ENCODE measurements at places on chromosomes 7 and 10.

DNA sequence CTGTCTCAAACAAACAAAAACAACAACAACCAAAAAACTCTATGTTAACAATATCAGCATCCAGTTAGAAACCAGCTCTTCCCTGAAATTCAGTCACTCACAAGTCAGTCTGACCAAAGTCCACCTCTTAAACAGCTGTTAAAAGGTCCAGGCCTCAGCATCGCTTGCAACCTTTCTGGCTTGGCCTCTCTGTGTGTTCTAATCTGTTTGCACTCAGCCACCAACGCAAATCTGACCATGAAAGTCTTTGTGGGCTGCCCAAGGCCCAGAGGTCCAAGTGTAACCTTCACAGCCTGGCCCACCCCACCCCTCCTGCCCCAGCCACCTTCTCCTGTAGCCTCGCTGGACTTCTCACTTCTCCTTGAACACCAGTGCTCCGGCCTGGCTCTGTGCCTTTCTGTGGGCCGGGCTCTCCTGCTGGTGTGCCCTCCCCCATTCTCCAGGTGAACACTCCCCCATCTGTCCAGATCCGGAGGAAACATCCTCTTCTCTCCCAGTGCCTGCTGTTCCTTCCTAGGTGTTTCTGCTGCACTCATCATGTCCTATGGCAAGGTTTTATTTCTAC is 72.2 kb upstream of the EFCAB10 start:
- no peak for DNase-seq

DNA sequence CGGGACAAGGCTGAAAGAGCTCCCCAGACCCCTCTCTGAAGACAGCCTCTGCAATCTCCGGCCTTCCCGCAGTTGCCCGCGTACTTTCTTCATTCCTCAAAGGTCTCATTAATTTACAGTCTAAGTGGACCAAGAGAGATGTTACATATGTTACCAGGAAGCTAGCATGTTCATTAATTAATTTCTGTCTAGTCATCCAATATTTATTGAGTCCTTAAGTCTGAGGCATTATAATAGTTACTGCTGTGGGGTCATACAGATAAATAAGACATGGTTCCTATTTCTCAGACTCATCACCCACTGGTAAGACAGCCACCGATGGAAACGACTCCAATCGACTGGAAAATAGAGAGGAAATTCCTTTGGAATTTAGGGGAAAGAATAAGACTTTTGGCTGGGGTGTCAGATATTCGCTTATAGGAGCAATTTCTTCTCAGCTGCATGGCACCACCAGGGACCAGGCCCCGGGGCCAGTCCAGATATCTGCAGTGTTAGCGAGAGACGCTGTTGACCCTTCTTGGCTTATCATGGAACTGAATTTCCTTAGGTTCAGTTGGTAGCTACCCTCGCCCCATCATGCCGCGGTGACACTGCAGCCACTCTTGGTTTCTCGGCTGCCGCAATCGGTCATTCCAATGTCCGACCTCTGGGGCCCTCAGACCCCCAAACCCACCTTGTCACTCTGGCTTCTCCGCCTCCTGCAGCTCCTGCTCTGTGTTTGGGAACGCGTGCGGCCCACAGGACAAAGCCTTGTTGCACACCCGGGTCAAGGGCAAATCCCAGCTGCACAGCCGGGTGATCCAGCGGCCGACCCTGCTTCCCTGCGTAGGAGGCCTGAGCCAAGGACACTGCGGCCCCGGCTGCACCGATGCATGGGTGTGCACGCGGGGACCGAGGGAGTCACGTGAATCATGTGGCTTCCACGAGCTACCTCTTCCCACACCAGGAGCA is 383.2 kb downstream of the DNAJB6 start:
- no peak for DNase-seq

- DNase-seq: no peak
Observed at GRCh38 chr10:12729885-12730284, 271.6 kb downstream of the CCDC3 start.

DNA sequence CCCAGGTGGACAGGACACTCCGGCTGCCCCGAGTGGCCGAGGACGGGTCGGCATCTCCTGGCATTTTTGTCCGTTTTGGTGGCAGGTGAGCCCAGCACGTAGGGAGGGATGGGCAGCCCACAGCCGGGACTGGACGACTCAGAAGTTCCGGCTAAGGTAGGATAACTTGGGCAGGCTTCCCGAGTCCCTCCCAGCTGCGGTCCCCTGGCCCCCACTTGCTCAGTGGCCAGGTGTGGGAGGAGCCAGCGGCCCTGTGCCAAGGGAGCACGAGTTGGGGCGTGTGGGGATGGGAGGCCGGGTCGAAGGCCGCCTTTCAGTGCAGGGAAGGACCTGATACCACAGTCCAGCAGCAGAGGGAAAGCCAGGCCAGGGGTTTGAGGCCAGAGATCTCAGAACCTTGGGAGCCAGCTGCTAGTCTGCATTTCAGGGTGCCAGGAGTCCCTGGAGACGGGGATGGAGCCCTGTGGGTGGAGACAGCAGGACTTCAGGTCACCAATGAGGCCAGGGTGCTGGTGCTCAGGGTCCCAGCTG is 58.5 kb downstream of the PWWP2B start:
- no peak for DNase-seq

DNA sequence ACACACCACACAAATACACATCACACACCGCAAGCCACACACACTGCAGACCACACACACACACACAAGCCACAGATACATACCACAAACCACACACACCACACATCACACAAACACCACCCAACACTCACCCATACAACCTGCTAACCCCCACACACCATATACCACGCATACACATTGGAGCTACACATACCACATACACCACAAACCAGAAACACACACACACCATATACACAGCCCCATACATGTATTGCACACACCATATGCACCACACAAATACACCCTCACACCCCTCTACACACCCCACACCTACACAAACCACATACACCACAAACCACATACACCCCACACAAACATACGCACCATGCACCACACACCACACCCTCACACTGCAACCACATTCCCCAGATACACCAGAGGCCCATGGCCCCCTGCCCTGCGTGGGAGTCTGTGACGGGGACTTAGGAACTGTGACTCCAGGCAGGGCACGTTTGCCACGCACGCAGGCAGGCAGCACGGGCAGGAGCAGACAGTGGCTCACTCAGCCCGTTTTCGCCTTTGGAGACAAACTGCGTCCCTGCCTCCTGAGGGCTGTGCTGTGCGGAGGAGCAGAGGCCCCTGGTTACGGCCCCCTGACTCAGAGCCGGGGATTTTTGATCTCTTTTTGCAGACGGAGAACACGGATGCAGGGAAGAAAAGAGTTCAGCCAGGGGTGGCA is 52.6 kb downstream of the TMEM209 start:
- no peak for DNase-seq

DNA sequence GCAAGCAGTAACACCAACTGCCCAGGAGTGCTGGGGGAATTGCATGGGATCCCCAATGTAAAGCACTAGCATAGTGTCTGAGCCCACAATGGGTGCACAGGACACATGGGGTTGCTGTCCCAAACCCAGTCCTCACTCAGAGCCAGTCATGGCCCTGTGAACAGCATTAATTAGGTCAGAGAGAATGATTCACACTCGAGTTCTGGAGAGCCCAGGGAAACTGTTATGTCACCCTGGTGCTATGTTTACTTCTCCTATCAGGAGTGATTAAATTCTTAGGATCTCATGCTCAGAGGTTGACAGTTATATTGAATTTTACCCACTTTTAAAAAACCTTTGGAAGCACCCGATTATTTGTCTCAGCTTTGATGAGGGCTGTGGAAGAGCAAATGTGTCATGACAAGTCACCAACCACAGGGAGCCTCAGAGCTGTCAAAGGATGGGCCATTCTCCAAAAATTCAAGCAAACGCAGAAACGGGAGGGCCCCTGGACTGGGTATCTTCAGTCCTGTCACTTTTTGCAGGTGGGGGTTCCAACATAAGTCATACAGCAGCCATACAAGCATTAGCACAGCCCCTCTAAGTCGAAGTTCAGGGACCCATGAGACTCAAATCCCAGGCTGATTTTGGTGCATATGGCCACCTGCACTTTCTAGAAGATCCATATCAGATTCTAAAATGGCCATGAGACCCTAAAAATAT is 1.3 kb upstream of the RASSF4 start:
- no peak for DNase-seq

- no peak for DNase-seq
Observed at GRCh38 chr10:129416956-129417765, 49.9 kb upstream of the MGMT start.

GRCh38 chr10:77989081-77989724 is 40.1 kb downstream of the POLR3A start:
- DNase-seq: no peak

DNA sequence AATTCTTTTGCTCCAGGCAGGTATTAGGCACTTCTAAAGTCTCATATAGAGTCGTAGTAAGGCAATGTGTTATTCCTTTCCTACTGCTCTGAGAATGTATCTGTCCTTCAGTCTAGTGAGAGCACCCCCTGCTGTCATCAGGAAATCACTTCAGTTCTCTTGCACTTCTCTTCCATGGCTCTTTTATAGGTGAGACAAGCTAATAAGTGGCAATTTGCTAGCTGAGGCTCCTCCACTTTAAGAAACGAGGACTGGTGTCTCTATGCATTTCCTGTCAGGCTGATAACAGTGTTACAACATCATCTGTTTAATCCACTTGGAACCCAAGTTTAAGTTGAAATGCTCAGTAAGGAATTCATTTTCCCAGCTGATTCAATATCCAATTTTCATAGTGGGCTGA is 350.6 kb downstream of the TFEC start:
- DNase-seq: peak; percentile 4

DNA sequence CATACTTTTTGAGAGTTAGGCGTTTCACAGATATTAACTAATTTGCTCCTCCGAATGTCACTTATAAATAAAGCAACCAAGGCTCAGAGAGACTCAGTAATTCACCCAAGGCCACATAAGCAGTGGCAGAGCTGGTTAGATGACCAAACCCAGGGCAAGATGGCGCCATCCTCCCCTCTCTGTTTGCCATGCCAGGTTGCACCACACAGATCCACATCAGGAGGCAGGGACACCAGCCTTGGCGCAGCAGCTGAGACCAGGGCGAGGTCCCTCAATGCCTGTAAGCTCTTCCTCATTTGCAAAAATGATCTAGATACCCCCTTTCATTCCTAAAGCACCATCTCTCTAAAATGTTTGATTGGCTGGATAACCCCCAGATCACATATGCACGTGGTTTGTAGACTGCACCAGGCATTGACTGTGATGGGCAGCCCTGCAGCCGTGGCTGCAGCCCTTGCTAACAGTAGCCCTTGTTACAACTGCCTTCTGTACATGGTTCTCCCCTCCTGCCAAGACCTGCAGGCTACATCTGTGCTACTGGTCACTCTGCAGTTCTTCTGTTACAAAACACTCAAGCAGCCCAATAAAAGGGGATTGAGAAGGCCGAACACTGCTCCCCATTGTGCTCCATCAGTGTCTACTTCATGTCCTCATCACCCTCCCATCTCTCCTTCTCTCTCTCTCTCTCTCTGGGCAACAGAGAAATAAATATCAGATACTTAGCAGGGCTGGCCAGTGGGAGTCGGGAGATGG is 298.6 kb downstream of the PRPF18 start:
- no peak for DNase-seq

- DNase-seq: no peak
Observed at GRCh38 chr10:47318706-47319105, 3.5 kb upstream of the GDF2 start.

DNA sequence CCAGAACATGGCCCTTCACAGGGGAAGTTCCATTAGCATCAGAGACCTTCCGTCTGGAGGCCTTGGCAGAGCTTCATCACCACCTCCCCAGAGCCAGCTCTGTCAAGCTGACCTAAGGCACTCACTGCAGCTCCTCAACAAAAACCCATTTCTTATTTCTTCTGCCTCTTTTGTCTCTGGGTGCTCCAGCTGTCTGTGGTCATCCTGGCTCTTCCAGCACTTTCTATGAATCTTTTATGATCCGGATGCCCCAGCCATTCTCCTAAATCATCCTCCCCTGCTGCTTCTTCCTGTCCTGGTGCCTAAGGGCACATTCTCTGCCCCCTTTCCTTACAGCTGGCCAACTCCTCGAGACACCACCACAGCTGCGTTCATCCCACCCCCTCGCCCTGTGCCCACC is 171.7 kb upstream of the INSYN2A start:
- no peak for DNase-seq

DNA sequence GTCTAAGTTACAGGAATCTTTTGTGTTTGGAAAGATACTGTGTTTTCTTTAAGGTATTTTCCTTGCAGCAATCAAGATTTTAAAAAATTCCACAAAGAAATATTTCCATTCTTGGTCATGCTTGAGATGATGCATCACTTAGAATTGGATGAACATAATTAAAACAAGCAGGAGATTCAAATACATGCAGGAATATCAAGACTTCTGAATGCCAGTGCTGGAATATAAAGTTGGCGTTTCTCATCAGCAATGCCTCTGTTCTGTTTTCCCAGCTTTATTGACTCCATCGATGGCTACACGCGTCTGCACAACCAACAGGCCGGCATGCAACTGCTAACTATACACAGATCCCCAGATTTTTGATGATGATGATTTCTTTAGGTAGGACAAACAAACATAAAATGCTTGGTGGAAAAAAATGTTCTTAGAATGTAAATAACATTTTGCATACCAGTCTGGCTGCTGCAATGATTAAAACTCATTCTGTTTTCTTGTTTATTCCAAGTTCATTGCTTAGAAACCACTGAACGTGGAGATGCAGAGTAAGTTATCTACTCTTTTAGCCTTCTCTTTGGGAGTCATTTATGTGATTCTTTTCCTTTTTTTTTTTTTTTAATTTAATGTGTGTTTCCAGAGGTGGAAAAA is 91.3 kb upstream of the FAM171A1 start:
- no peak for DNase-seq

DNA sequence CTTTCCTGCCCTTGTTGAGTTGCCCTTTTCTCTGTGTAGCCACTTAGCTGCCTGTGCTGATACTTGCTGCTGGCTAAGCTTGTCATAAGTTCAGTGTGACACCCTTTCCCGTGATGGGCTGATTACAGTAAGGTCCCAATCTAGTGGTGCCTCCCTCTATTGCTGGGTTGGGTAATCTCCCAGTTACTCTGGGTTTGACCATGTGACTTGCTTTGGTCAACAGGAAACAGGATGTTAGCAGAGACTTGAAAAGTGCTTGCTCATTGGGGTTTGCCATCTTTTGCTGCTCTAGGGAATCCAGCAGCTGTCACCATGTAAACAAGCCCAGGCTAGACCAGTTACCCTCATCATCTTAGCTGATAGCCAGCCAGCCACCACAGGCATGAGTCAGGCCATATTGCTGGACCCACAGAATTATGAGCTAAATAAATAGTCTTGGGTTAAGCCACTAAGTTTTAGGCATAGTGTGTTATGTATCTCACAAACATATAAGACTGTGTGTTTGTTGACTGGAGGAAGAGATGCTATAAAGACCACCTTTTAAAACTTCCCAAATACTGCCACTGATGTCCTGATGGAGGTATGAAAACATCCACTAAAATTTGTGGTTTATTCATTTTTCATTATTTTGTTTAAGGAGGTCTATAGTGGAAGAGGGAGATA is 4.0 kb upstream of the LEP start:
- no peak for DNase-seq

- no peak for DNase-seq
Observed at GRCh38 chr7:91165846-91166230, 98.4 kb upstream of the FZD1 start.

DNA sequence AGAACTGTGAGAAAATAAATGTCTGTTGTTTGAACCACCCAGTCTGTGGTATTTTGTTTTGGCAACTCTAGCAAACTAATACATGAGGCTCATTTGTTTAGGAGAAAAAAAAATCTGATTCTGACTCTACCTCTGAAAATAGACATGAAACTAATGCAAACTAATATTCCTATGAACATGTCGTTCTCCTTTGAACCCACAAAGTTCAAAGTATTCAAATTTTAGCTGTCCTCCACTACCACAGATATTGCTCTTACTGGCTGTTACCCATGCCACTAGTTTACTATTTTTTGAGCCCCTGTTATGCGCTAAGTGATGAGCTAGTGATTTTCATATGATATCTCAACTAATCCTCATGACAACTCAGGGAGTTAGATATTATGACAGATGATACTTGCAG is 58.8 kb upstream of the ZNF804B start:
- no peak for DNase-seq
